ENCODE measurements at places on chromosomes 16 and 17. TPM values are rescaled to one million over a fixed set of nuclear protein-coding genes. Genes with fewer than 3 reads are reported as not detected.
A peak's percentile ranks its signal among the peaks of the same experiment; 100 is the strongest.

Gene SPIRE2
- 12.0 TPM for total RNA-seq

Gene KCNH6
- total RNA-seq = 1.6 TPM

Gene SLFN11
- 66.0 TPM for total RNA-seq

Gene G6PC1
- not detected for total RNA-seq

Gene KRTAP4-3
- total RNA-seq = not detected

Gene UBE2G1
- total RNA-seq = 41.7 TPM

Gene SNAI3
- 1.1 TPM for total RNA-seq

Gene CACNA1H
- 5.0 TPM for total RNA-seq

Gene ZNF750
- 4.4 TPM for total RNA-seq

DNA sequence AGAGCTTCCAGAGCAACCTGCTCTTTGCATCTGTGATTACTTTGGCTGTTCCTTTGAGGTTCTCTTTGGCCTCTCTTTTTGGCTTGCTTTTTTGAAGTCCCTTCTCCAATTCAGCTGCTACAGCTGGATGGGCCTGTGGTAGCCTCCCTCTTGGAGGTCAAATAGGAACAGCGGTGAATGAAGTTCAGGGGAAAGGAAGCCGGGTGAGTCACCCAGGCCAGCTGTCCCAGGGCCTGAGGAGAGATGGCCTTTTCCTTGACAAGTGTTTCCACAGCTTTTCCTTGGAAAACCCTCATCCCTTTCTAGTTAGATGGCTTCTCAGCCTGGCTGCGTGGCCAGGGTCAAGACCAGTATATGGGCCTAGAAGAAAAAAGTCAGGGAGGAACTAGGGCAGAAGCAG, 103.1 kb downstream of the STX8 start:
- DNase-seq = no peak

DNA sequence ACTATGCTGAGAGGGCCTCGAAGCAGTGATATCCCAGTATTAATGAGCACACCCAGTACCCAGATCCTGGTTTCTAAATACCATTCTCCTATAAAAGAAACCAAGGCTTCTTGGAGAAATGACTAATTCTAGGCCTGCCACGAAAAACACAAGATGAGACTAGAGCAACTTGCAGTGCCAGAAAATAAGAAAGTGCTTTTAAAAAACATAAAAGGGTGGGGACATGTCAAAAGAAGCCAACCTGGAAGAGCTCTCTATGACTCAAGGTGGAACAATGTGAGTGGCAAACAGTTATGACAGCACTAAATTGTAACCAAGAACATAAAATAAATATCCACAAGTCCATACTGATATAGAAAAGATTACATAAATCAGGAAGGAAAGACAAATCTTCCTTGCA, 153.2 kb upstream of the KCNJ18 start:
- DNase-seq = no peak

GRCh38 chr17:13522749-13523148, 79.0 kb downstream of the HS3ST3A1 start:
- DNase-seq = no peak

GRCh38 chr17:2703606-2704005, 8.0 kb downstream of the CLUH start:
- no peak for DNase-seq

GRCh38 chr16:2089706-2090480, 42.1 kb downstream of the TSC2 start:
- DNase-seq = peak; percentile 25

DNA sequence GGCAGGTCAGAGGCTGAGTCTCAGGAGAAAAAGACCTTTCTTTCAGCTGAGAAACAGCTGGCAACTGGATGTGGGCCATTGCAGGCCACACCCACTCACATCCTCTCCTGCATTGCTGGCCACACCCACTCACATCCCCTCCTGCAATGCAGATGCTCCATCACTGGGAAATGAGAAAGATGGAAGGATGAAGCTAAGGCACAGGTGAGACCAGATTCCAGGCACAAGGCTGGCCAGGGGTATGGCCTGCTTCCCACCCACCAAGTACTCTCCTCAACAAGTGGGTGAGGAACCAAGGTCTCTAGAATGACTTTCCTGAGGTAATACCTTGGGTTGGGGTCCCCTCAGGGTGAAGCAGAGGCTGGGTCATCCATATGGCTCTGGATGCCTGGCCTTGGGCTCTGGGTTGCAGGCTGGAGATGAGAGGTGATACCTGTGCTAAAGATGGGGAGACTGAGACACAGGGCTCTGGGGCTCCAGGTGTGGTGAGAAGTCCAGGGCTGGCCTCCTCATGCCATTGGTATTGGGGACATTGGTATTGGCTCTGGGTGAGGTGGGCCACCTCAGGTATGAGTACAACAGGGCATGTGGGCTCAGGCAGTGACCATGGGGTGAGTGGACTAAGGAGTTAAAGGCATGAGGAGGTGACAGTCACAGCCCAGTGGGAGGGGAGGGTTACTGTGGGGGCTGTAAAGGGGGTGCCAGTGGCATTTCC, 1726.8 kb downstream of the TP53TG3F start:
- DNase-seq = no peak

- peak; percentile 55 for DNase-seq
Measured at GRCh38 chr16:70746040-70746707, 54.8 kb downstream of the VAC14 start.

- DNase-seq = no peak
Measured at GRCh38 chr17:35732806-35733136, 1.3 kb downstream of the RASL10B start.

- DNase-seq = no peak
Measured at GRCh38 chr16:26863931-26864330, 202.8 kb upstream of the C16orf82 start.

GRCh38 chr16:61243954-61244353, 792.3 kb downstream of the CDH8 start:
- DNase-seq = no peak

- DNase-seq = no peak
Measured at GRCh38 chr17:57842280-57842679, 7.6 kb downstream of the MRPS23 start.

DNA sequence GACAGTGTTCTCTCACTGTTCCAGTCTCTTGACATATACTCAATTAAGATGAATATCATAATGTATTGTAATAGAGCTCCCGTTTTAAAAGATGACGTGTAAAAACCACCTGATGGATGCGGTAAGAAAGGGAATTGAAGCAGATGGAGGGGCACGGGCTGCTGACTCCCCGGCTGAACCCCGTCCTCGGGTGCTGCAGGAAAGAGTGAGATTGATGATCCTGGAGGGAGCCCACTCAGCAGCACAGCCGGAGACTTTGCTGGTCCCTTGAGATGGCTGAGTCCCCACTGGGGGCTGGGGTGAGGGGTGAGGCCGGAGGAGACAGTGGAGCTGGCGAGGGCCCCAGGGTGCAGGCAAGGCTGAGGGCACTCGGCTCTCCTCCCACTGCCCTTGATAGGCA, 217.4 kb downstream of the RPTOR start:
- no peak for DNase-seq

- no peak for DNase-seq
Measured at GRCh38 chr17:52213451-52213850, 54.9 kb upstream of the CA10 start.

- no peak for DNase-seq
Measured at GRCh38 chr17:82915010-82915756, 75.4 kb upstream of the ZNF750 start.

GRCh38 chr17:80220736-80221215, 549 bp downstream of the SLC26A11 start:
- peak; percentile 34 for DNase-seq

DNA sequence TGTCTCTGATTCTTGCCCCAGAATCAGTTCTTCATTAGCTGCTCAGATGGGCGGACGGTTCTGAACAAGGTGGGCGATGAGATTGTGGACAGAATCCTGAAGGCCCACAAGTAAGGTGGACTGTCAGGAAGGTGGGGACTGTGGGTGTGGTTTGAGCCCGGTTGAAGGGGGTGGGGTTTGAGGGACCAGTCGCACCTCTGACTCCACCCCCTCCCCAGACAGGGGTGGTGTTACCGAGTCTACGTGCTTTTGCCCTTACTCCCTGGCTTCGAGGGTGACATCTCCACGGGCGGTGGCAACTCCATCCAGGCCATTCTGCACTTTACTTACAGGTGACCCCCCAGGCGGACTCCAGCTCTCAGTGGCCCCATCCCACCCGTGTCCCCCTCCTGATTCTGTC, 11.3 kb downstream of the PLD2 start:
- no peak for DNase-seq

DNA sequence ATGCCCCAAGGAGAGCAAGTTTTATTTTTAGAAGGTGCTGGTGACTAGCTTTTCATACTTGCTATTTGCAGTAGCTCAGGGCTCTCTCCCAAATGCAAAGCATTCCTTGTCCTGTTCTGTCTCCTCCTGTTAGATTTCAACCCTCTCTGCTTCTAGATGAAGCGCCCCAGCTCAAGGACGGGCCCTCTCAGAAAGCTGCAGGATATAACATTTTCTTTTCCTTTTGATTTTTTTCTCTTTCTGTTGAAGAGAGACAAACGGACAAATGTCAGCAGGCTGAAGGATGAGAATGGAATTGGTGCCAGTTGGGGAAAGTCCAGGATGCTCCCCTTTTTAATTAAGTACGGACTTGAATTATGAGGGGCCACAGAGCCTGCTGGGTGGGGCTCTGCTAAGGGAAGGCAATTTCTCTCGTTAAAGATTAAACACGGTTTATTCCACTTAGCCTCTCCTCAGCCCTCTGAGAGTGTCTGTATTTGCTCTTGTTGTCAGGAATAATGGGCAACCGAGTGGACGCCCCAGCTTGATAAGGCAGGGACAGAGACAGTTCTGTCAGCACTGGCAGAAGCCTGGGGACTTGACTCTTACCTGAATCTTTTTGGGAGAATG, 6.2 kb upstream of the ETV4 start:
- DNase-seq = no peak

DNA sequence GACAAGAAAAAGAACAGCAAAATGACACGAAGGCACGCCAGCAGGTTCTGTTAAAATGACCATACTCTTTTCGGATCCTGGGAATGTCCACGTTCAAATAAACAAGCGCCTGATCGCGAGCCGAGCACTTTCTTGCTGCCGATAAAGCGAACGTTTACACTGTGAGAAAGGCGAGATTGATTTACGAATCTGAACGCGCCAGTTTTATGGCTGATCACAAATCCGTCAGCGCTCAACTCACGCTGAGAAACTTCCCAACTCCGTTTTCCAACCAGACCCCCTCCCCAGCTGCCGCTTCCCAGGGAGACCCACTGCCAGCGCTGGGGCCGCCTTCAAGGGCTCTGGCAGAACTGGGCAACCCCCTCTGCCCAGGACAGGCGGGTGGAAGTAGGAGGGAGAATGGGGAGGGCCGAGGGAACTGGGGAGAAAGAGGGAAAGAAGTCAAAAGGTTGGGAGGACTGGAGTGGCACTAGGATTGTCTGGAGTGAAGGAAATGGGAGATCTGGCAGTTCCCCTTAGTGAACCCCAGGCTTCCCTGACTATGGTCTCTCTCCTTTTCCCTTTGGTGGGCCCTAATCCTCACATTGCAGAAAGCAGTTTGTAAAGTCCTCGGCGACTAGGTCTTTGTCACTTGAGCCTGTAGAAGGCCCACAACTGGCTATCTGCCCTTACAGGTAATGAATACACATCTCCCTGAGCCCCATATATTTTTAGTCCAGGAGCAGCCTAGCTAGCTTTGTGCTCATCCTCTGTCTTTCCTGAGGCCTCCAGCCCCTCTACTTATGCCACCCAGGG, 6.9 kb downstream of the HOXB4 start:
- peak; percentile 74 for DNase-seq

GRCh38 chr17:76246080-76247066, 6.1 kb upstream of the RNF157 start:
- no peak for DNase-seq

DNA sequence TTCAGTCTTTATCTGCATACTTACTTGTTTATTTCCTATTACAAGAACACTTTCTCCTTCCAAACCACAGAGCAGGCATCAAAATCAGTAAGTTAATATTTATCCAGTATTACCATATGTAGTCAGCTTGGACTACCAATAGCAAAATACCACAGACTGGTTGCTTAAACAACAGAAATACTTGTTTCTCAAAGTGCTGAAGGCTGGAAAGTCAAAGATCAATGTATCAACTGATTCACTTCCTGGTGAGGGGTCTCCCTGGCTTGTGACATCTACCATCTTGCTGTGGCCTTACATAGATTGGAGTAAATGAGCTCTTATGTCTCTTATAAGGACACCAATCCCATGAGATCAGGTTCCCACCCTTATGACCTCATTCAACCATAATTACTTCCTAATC, 2.6 kb downstream of the STXBP4 start:
- DNase-seq = no peak

DNA sequence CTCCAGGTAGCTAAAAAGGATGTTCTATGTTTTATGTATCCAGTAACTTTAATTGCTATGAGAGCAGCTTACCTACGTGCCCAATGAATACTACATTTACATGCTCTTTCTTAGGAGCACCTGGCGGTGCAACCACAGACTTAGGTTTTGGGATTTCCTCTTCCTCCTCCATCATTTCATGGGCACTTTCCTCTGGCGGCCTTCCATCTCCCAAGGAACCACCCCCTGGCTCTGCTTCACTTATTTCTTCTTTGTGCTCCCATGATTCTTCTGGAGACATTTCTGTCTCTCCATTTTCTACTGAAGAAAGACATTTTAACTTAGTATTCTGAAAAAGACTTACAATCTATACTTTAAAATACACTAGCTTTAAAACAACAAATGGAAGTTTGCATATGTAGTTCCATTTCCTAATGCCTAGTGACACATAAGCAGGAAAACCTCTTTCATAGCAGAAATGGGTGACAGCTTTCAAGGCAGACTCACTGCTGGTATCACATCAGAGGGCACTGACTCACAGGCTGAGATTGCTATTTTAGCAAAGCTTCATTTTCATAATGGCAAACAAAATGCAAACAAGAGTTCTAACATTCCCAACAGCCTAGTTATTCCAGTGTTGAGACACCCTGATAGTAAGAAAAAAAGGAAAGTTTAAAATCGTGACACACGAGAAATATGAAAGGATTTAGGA, 19.1 kb downstream of the GSPT1 start:
- DNase-seq = no peak

DNA sequence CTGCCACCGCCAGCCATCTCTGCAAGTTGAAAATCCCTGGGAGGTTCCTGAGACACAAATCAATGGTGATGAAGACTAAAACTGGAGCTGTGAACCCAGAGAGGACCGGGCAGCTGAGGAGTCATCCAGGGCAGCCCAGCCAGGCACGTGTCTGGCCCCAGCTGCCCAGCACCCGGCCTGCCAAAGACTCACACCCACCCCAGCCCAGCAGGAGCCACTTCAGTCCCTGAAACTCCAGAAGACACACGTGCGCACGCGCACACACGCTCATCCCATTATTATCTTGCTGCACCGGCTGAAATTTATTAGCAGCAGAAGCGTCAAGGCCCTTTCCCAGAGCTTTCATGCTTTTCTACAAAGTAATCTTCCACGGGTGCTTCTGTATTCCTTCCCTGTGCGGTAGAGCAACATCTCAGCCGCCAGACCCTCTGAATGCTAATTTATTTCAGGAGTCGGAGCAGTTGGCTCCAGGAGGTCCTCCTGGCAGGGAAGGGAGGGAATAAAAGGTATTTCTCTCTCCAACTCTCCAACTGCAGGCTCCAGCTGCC, 59.8 kb upstream of the RBFOX3 start:
- DNase-seq = no peak

DNA sequence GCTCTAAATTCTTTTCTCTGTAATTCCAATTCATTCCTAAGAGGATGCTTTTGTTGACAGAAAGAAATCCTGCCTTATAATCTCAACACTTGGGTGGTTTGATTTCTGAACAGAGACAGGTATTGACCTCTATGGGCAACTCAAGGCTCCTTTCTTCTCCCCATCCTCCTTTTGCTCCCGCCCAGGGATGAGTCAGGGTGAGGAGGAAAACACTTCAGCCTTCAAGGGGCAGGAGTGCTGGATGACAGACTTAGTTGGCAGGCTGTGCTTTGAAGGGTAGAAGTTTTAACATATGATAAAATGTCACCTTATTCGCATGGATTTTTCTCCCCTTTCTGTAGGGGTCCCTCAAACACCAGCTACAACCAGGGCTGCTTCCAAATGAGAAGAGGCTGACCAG, 16.7 kb upstream of the TOM1L1 start:
- DNase-seq = no peak
